Activated T-helper 9 cell treated with anti-CD3 and anti-CD28 coated beads, Interleukin-2, amount 50 U/mL, for 16 hours (primary cell): ENCODE measurements at places on chromosomes 5 and 9.

- DNase-seq = no peak
Measured at GRCh38 chr5:147836439-147836838, 5.0 kb upstream of the SPINK1 start.

DNA sequence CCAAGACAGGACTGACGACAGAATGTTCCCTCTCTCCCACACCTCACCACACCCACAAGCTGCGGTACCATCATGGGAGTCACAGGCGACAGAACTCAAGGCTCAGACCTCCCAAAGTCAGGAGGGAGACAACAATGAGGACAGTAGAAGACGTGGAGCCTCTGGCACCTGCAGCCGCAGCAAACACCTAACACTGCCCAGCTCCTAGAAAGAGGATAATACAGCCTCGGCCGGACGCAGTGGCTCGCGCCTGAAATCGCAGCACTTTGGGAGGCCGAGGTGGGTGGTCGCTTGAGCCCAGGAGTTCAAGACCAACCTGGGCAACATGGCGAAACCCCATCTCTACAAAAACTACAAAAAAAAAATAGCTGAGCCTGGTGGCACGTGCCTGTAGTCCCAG lies 13.2 kb upstream of the PRDM12 start:
- no peak for DNase-seq

- DNase-seq = no peak
Measured at GRCh38 chr9:29203244-29203930, 1630.1 kb upstream of the C9orf72 start.

DNA sequence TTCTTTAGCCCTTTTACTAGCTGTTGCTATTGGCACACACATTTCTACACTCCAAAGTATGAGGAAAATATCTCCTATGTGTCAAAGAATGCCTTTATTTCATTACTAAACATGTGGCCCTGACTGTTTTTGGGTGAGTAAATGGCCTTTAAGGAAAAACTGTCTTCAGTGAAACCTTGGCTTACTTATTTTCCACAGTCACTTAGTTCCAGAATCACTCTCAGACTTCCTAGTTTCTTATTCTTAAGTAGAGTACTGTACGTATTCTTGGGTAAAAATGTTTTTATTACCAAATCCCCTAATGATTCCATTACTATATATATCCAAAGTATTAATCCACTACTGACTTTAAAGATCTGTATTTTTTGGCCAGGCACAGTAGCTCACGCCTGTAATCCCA lies 27.5 kb downstream of the ERP44 start:
- DNase-seq = no peak

DNA sequence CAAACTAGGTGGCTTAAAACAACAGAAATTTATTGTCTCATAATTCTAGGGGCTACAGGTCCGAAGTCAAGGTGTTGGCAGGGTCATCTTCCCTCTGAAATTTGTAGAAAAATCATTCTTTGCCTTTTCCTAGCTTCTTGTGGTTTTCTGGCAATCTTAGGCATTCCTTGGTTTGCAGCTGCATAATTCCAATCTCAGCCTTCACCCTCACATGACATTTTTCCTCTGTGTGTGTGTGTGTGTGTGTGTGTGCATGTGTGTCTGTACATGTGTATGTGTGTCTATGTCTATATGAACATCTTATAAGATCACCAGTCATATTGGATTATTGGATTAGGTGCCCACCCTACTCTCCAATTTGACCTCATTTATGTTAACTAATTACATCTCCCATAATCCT lies 330.6 kb downstream of the CHSY3 start:
- DNase-seq = no peak

DNA sequence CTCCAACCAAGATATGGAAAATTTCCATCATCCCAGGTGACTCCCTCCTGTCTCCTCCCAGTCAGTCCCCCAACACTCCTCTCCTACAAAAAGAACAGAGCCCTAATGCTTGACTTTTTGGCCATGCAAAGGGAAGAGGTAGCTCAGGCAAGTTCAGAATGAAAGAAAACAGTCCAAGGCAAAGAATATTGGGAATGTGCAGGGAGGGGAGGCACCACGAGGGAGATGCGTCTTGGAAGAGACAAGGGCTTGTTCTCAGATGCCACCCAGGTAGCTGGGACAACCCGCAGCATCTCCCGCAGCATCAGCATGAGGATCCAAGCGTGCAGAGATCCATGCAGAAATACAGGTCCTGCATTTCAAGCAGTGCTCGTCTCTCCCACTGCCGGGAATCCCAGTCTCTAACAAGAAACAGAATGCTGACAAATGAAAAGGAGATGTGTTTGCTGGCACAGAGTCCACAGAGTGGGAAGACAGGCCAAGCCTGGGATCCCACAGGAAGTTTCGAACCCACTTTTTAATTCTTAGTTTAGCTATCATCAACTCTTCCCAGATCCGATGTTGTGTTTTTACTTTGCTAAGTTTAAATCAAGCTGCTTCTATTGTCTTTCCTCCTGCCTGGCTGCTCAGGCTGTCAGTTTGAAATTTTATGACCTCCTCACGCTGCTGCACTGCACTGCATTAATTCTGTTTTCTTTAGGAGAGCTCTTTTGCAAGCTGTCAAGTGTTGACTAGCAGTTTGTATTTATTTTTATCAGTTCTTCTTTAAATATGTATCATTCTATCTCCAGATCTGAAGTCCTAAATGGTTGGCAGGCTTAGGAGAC lies 86.8 kb upstream of the OSMR start:
- DNase-seq = no peak

GRCh38 chr9:71977003-71977402 lies 65.6 kb downstream of the C9orf85 start:
- no peak for DNase-seq

DNA sequence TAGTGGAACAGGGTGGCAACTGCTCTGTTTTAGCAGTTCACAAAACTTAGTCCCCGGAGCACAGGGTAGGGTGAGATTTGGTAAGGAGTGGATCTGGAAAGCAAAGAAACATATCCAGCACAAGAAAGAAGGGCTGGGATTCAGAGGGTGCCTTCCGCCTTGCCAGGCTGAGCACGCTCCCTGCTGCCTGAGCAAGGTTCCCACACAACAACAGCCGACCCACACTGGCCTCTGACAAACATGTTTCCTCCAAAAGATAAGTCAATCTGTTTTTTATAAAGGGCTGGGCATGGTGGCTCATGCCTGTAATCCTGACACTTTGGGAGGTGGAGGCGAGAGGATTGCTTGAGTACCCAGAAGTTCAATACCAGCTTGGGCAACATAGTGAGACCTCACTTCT lies 45.8 kb downstream of the RAB3C start:
- DNase-seq = no peak

DNA sequence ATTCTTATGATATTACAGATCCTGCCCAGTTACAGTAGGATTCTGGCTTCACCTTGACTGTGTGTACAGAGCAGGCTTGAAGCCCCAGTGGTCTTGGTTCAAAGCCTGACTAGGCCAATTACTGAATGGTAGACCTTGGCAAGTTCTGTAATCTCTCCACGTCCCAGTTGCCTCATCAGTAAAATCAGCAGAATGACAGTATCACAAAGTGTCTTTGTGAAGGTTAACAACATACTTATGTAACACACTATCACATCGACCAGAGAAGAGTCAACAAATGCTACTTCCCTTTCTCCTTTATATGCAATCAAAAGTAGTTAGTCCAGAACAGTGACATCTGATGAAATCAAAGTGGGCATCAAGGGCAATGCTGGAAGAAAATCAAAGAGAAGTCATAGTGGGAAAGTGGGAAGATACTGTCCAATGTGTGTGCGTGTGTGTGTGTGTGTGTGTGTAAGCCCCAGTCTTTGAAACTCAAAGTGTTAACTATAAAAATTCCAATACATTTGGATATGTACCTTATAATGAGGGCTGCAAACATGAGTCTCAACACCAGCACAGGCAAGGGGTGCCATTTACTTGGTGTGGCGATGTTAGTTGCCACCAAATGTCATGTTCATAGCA lies 93.5 kb upstream of the EGFLAM start:
- DNase-seq = no peak

GRCh38 chr5:138508958-138509357 lies 34.1 kb downstream of the ETF1 start:
- no peak for DNase-seq

DNA sequence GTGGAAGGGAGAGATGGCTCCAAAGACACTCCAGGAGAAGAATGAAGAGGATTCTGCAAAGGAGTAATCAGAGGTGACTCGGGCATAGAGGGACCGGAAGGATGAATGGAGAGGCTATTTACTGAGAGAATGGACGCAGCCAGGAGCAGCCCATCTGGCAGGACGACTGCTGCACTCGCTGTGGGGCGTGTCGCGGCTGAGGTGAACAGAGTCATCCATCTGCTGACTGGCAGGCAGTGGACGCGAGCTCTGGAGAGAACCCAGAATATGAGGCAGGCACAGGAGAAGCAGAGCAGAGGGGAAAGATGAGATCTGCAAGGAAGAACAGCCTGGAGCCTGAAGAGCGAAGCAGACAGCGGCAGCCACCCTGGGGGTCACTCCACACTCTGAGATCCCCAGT lies 16.4 kb downstream of the FGF1 start:
- DNase-seq = no peak

DNA sequence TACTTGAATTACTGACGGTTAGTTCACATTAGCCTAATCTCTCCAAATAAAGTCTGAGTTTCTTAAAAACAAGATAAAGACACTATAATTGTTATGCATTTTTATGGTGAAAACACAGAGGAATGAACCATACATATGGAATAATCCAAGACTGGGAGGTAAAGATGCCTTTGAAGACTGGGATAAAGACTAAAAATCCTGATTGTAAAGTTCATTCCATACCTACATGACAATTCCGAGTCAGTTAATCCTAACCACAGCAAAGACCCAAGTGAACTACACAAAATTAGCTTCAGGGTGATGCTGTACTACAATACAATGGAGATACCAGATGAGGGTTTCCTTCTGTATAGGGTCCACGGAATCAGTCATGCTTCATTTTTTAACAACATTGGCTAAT lies 6.3 kb downstream of the AP3B1 start:
- no peak for DNase-seq

- no peak for DNase-seq
Measured at GRCh38 chr5:176530393-176530982, 6.7 kb downstream of the RNF44 start.

DNA sequence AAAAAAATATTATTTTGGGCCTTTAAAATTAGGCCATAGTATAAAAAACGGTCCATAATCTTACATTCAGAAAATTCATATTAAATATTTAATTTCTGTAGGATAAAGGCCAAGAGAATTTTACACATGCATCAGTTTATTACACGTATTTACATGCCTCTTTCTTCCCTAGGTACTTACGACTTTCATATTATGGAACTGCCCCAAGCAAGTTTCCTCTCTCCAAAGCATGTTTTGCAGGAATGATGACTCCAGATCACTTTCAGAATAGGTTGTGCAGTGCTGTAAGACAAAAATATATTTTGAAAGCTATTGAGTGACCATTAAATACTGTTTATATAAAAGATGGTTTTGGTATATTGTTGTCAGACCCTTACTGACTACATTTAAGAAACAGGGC lies 61.8 kb downstream of the WDR36 start:
- no peak for DNase-seq

- DNase-seq = no peak
Measured at GRCh38 chr9:116978155-116978554, 291.1 kb downstream of the TRIM32 start.

- DNase-seq = no peak
Measured at GRCh38 chr5:94467954-94468930, 150.2 kb downstream of the KIAA0825 start.

GRCh38 chr5:56684159-56684558 lies 131.2 kb upstream of the MAP3K1 start:
- no peak for DNase-seq

DNA sequence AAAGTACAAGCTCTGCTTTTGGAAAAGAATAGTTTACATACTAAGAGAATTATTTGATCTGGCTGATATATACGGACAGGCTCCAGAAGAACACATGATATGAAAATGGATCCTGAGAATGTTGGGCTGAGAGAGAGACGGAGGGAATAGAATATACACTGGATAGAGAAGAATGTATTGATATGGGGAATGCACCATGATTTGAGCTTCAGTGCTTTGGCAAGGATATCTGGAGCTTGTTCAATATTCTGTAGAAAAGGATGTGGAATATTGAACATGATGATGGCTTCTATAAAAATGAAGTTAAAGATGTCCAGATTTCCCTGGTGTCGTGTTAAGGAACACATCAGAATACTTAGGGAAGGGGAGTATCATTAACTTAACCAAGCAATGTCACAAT lies 280.5 kb upstream of the VLDLR start:
- DNase-seq = no peak

DNA sequence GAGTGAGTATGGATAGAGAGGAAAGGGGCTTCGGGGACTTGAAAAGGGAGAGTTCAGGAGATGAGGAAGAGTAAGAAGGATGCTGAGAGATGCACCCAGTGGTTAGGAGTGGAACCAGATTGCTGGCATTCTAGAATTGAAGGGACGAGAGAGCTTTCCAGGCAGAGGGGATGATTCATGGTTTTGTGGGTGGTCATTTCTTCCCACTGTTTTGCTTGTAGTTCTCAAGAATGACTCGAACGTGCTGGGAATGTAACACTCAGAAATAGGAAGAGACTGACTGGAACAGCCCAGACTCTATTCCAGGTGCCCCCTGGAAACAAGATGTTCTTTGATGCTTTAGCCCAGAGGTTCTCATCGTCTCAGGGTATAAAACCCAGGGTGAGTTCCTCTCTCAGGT lies 294.2 kb downstream of the ICE1 start:
- DNase-seq = no peak

- no peak for DNase-seq
Measured at GRCh38 chr5:124022966-124023365, 511.0 kb downstream of the CSNK1G3 start.

GRCh38 chr9:124415852-124416484 lies 726 bp upstream of the PSMB7 start:
- DNase-seq = no peak

DNA sequence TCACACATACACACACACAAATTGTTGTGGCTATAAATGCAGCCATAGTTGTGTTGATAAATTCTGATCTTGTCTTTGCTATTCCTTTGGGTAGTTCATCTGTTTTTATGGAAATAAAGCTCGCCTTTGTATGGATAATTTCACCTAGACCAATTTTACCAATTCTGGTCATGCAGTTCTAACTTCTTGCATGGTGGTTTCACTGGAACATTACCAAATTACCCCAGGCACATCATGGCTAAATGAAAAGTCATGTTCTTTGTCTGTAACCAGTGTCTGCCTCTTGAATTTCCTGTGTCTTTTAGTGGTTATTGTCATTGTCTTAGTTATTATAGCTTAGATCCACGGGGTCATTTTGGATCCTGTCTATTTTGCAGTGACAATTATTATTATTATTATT lies 50.3 kb upstream of the TMC1 start:
- no peak for DNase-seq
